ENCODE measurements at places on chromosomes 2 and 18. TPM values are rescaled to one million over a fixed set of nuclear protein-coding genes. Genes with fewer than 3 reads are reported as not detected.

DNA sequence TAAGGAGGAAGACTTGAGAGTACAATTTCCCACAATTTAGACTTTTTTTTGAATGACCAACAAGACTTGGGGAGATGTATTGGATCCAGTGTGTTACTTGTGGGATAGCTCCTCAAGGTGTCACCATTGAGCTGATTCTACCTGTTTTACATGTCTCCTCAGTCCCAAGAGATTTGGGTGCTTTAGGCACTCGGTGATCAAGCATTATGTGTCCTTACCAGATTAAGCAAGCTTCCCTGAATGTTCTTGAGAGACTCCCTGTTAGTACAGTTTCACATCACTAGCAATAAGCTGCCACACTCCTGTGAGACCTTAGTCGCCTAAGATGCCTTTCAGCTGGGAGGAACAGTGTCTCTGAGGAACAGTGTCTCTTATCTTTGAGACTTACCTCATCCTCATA lies 384.3 kb upstream of the SYT4 start:
- DNase-seq: peak; percentile 83

DNA sequence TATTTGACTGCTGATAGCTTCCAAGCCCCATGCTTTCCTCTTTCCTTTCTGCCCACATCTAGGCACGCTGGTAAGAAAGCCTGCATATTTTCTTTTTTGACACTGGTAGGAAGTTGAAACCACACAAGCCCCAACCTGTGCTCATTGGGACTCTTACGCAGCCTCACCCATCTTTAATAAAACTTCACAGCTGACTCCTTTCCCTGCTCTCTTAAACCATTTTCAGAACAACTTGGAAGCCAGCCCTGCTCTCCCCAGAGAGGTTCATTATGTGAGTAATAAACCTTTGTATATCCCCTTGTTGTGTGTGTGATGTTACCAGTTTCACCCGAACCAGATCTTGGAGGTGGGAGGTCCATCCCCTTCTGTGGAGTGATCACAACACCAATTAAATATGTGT lies 268.4 kb downstream of the GPD2 start:
- DNase-seq: no peak

GRCh38 chr18:79927607-79928562 lies 23.6 kb downstream of the SLC66A2 start:
- DNase-seq: no peak

Gene PCARE
- total RNA-seq: not detected

Gene MAIP1
- 18.3 TPM for total RNA-seq

Gene SRD5A2
- not detected for total RNA-seq

Gene NMUR1
- total RNA-seq: not detected

DNA sequence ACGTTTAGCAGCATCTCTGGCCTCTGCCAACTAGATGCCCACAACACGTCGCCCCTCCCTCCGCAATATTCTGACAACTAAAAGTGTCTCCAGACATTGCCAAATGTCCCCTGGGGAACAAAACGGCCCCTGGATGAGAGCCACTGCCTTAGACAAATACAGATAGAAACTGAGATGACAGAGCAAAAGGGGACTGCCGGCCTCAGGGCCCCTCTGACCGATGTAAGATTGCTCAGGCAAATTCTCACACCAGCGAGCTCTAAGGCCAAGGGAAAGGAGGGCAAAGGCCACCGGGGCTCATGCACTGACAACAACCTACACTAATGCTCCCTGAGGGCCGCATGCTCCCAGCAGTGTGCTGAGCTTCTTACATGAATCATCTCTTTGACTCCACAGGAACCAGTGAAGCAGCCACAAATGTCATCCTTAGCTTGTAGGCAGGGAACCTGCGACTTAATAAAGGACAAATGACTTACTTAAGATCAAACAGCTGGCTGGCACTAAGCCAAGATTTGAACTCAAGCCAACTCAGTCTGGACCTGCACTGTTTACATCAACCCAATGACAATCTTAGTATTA lies 228.5 kb downstream of the TTC32 start:
- DNase-seq: peak; percentile 19

Gene TCF7L1
- total RNA-seq: 0.72 TPM

DNA sequence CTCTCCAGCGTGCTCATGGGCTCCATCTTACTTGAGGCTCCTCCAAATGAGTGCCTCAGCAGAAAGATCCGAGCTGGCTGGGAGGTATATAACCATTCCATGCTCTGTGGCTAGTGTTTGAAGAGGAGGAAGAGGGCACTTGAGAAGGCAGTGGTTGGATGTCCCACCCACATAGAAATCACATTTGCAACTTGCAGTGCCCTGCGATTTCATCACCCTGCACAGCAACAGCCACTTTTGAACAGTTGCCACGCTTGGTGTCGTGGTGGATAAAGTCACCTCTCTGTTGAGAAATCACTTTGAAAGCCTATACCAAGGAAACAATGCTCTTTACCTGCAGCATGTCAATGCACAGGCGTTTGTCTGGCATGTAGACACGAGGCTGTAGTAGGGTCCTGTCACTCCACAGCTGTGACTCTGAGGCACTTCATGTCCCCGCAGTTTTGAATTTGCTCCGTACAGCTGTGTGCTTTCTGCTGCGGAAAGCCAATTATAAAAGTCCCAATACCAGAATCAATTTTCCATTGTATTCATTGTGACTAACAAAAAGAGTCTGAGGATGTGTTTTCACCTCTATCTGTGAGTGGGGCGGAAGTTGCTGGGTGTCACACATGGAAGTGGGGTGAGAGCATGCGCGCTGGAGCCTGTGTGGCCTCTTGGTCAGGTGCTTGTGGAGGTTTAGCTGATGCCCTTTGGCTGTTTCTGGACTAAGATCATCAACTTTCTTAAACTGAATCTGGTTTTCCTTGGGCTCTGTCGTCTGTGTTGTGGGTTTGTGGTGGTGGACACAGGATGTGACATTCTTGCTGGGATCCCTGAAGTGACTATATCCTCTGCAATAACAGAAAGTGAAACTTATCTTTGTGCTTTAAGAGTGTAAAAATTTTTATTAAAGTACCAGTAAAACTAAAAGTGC lies 2.8 kb downstream of the CNDP2 start:
- DNase-seq: no peak

DNA sequence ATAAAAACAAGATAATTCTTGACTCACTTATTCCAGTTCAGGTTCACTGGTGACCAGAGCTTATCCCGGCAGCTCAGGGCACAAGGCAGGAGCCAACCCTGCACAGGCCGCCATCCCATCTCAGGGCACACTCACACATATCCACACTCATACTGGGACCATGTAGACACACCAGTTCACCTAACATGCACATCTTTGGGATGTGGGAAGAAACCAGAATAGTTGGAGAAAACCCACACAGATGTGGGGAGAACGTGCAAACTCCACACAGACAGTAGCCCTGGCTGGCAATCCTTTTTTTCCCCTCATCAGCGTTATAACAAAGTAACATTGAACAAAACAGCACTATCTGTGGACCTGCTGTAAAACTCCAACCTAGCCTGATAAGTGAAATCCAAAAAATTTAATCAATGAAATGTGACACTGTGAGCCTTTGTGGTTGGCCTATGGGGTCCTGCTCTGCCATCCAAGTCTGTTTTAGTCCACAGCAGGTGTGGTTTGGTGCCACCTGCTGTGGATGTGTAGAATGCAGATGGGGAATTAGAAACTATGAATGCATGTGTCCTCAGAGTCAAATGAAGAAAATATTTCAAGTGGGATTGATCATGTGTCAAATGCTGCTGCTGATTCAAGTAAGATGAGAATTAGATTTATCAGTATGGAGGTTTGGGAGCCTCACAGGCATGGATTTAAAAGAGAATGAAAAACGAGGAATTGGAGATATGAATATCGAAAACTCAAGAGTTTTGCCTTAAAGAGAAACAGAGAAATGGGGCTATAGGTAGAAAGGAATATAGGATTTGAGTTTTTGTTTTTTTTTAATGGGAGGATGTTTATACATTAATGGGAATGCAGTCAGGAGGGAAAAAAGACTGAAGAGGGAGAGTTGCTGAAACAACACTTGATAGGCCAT lies 47.0 kb downstream of the UGP2 start:
- DNase-seq: peak; percentile 48

Gene BMP10
- total RNA-seq: not detected

Gene MAPRE3
- 1.8 TPM for total RNA-seq

Gene PROM2
- total RNA-seq: not detected

GRCh38 chr2:111178730-111179405 lies 58.2 kb downstream of the BCL2L11 start:
- peak; percentile 49 for DNase-seq

DNA sequence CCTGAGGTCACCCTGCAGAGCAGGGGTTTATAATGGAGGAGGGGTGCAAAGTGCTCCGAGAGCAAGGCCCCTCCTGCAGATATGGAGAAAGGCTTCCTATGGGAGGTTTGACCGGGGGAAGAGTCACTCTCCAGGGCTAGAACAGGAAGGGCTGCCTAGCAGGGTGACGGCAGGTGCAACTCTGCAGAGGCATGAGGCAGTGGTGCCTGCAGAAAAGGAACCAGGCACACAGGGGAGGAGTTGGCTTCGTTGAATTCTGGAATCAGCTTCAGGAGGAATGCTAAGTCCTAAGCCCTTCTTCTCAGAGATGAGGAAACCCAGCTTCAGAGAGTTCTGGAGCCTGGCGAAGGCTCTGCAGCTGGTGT lies 17.5 kb upstream of the HPCAL1 start:
- no peak for DNase-seq

Gene CAVIN2
- 11.5 TPM for total RNA-seq

DNA sequence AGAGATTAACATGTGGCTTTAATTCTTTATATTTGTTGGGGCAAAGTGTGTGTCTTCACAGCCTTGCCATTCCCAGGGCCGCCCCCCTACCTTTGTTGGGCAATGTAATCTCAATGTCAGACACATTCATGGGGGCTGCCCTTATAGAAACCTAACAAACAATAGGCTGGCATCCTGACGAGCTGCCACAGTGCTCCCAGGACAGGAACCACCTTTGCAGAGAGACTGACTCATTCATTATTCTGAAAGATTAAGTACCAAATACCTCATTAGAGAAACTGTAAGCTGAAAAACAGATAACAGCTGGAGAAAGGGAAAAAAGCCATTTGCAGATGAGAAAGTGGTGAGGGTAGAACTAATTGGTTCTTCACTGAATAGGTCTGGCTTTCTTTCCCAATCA lies 1587.5 kb upstream of the PIK3C3 start:
- DNase-seq: no peak

Gene FLACC1
- total RNA-seq: 0.56 TPM

DNA sequence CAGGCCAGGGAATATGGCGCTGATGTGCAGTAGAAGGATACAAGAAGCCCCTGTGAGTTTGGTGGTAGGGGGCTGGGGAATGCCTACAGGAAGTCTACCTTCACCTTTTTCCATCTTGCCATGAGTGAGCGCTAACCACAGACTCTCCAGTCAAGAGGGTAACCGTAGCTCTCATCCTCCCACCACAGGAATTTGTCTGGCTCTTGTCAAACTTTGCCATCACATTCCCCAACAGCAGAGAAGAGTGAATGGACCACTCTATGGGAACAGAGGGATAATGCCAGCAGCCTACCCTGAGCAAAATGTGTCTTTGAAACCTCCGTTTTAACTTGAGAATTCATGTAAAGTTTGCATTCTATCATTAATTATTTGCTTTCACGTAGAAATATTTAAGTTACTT lies 168.3 kb downstream of the NRP2 start:
- no peak for DNase-seq

Gene OR6B2
- total RNA-seq: not detected

DNA sequence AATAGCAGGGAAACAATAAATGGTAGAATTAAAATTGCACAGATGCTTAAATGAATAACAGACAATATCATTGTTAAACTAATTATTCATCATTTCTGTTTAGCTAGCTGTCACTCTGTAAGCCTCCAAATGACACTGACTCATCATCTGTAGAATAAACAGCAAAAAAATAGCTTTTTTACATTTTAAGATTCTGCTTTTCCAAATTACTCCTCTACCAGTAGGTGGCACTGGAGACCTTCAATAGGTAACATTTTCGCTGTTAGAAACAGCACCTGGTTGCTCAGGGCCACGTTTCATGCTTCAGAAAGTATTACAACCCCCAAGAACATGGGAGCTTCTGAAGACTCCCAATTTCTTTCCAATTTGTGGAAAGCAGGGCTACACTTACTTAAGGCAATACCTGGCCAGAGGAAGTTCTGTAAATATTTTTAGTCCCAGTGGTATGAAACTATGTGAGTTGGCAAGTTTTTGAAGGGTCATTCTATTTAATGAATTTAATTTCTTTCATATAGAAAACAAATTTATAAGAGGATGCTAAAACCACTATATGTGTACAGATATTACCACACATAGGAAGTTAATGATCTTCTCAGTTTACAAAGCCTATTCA lies 45.4 kb downstream of the TTN start:
- peak; percentile 49 for DNase-seq

GRCh38 chr2:42756966-42757513 lies 6.9 kb downstream of the OXER1 start:
- no peak for DNase-seq

DNA sequence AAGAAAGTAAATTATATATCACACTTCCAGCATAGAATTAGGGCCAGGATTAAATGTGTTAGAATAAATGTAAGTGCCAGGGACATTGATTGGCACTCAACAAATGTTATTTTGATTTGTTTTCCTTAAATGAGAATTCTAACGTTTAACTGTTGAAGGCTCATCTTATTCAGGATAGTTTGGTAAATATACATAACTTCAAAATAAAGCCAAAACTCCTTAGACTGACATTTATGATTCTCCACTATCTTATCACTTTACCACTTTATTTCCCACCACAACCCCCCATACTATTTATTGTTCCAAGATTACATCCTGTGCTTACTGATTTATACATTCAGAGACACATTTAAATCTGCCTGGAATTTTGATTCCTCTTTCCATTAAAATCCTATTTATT lies 769.5 kb upstream of the CDH2 start:
- no peak for DNase-seq

- DNase-seq: no peak
Measured at GRCh38 chr2:150421126-150421651, 66.3 kb downstream of the RND3 start.

DNA sequence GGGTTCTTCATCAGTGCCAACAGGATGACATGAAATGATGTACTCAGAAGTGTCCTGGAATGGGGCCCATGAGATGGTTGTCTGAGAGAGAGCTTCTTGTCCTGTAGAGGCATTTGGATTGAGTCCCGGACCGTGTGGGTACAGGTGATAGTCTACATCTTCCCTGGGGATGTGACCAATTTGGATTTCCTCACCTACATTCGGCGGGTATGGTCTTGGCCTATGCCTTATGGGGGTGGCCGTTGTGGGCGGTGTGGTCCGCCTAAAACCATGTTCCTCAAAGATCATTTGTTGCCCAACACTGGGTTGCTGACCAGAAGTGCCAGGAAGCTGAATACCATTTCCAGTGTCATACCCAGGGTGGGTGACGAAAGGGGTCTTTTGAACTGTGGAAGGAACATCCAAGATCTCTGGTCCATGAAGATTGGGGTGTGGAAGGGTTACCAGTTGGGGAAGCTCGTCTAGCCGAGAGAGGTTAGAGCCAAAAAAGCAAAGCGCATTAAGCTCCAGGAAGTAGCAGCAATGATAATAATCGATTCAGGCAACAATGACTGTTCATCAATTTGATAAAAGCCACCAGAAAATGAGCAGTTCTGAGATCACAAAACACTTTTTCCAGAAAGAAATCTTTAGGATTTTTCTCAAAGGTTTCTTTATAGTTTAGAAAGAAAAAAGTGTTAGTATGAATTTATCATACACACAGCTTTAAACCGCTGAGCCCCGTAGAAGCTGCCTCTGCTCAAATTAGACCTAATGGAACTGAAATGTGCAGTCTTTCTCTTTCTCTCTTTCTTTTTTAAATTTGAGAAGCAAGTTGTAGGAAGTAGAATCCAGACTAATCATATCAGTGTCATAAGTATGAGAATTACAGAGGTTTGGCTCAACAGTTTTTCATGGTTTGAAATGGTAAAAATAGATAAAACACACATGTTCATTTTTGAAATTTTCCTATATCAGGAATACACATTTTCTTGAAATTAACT lies 60.3 kb downstream of the ATIC start:
- no peak for DNase-seq

GRCh38 chr2:205849136-205849535 lies 166.8 kb downstream of the NRP2 start:
- no peak for DNase-seq
